ENCODE measurements at places on chromosomes 16 and 17. TPM values are rescaled to one million over a fixed set of nuclear protein-coding genes. Genes with fewer than 3 reads are reported as not detected.

DNA sequence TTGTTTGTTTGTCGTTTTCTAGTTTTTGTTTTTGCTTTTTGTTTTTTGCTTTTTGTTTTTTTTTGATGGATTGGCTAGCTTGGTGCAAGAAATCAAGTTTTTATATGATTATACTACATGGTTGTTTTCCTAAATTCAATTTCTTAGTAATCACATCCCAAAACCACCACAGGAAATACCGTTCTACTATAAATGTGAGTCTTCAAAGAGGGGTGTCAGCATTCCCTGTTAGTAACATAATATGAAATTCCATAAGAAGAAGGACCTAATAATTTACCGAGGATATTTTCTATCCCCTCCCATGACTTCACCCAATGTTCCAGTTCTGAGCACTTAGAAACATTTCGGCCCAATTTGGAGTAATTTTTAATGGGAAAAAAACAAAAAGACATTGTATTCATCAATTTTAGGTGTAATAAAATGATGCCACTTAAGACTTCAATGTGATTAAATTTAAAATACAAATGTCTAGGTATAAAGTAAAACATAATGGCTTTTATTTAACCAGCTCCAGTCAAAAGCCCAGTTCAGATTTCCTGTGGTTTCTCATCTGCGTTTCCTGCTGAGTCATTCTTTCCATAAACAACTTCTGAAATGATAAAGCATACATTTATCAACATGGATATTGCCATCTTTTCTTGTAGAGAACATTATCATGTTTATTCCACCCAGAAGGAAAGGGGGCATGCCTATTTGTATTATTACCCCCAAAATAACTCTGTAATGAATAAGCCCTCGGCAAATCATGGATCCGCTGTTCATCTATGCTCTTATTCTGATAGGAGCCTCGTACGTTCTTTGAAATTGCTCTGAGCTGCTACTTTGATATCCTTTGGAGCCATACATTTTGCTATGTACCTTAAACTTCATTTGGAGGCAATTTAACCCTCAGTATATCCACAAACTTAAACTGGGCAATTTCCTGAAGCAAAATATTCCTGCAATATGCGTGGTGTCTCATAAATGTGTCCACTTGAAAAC lies 28.1 kb downstream of the HSBP1 start:
- H3K4me1 ChIP-seq: no peaks in the 10 kb centered on the region
- H3K27me3 ChIP-seq: no peaks in the 10 kb centered on the region
- H3K4me3 ChIP-seq: no peak overlapping the region
- no peak overlapping the region for H3K27ac ChIP-seq
- DNase-seq: no peak

- H3K4me3 ChIP-seq: peak overlapping the region; percentile 61
- no peaks in the 10 kb centered on the region for H3K27me3 ChIP-seq
- no peak overlapping the region for H3K27ac ChIP-seq
- H3K36me3 ChIP-seq: no peaks in the 10 kb centered on the region
Measured at GRCh38 chr16:4426021-4426684, 485 bp downstream of the DNAJA3 start.

DNA sequence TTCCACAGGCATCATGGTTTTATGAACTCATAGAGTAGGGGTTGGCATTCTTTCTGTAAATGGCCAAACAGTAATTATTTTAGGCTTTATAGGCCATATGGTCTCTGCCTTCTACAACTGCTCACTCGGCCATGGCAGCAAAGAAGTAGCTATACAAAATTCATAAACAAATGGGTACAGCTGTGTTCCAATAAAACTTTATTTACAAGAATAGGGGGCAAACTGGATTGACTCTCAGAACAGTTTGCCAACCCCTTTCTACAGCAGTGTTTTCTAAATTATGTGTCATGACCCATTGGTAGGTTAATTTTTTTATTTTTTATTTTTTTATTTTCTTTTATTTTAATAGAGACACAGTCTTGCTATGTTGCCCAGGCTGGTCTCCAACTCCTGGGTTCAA lies 20.4 kb downstream of the GOT2 start:
- DNase-seq: no peak
- H3K27ac ChIP-seq: no peak overlapping the region
- H3K36me3 ChIP-seq: peaks cover 6% of the 10 kb centered on the region
- H3K4me3 ChIP-seq: no peak overlapping the region
- H3K4me1 ChIP-seq: no peaks in the 10 kb centered on the region
- no peaks in the 10 kb centered on the region for H3K27me3 ChIP-seq

The PRRT2 gene
- total RNA-seq: 10.9 TPM
